ENCODE measurements at places on chromosomes 6 and 20.

DNA sequence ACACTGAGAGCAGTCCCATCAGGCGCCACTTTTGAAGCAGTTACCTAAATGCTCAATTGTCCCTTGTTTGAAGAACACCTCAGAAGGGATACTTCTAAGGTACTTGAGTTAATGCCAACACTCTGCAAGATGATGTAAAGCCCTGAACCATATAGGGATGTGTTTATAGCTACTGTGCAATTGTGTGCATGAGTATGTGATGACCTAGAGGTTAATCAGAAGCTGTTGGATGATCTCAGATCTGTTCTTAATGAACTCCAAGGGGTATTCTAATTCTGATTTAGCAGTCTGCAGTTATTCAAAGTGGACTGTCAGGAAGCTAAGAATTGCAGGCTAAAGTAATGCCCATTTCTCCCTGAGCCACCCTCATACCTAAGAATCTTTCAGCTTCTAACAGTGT is 158.3 kb downstream of the TMEM242 start:
- DNase-seq = no peak

GRCh38 chr6:9766240-9766915 is 648.5 kb downstream of the TFAP2A start:
- DNase-seq = no peak

- no peak for DNase-seq
Observed at GRCh38 chr6:50829049-50829448, 10.4 kb downstream of the TFAP2B start.

- no peak for DNase-seq
Observed at GRCh38 chr6:132872923-132873322, 58.6 kb downstream of the RPS12 start.

DNA sequence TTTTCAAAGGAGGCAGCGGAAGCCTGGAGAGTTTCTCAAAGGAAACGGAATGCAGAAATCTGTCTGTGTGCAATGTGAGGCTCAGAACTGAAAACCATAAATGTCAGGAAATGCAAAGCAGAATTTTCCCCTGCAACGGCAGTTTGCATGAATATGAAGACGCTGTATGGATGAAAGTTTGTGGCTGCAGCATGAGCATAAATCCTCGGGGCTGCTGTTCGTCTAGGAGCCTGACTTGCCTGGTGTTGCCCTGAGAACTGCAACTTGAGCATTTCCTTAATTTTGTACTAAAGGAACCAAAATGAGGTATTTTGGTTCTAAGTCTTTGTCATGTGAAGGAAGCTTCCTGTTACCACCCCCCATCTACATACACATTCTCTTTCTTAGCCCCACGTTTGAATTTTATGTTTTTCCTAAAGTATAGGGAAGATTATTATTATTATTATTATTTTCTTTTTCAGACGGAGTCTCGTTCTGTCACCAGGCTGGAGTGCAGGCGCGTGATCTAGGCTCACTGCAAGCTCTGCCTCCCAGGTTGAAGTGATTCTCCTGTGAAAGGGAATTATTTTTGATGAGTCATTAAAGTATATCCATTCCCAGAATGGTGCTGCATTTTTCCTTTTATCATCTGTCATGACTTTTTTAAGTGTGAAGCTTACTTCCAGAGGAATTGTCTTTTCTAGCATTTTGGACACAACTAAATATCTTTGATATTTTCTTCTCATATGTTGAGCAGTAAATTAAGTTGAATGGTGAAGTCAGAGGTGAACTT is 33.1 kb downstream of the MTHFD1L start:
- DNase-seq = no peak

GRCh38 chr6:90293319-90293953 is 3.2 kb downstream of the BACH2 start:
- no peak for DNase-seq

- no peak for DNase-seq
Observed at GRCh38 chr6:166849749-166850183, 106.6 kb downstream of the RNASET2 start.

DNA sequence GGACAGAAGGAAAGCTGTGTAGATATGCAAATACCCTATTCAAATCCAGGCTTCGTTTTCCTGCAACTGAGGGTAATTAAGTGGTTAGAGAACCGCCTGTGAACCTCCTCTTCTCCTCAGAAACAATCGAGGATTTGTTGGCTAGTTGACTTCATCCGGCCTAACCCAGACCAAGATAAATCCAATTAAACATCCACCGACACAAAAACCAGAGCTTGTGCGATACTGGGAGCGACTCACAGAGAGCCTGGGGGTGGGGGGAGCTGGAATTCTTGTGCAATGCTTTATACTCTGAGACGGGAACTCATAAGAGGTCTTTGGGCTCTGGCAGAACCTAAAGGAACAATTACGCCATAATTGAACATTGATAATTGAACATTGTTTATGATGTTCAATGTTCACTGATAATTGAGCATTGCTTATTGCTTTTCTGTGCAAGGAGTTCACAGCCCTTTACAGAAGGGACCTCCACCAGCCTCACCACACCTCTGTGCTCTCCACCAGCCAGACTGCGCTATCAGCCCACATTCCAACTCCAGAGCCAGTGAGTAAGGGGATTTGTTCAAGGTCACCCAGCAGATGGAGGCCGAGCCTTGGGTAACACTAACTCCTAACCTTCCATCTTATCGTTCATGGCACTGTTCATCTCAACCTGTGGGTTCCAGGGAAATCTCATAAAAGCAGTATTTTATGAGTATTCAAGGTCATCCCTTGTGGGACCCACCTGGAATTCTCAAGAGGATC is 429.6 kb upstream of the JARID2 start:
- no peak for DNase-seq

DNA sequence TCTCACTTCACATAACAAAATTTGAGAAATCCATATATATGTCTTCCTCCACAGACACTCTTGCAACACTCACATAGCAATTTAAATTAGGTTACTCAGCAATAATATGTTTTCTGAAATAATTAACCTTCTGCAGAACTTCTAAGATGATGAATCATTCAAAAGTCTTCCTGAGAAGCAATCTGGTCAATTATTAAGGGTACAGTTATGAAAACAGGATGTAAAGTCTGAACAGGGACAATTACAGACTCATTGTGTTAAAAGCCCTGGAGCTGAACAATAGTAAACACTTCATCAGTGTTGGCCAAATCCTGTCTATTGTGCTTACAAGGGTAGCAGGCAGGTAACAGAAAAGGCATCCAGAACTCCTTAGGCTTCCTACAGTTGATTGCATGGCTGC is 75.4 kb downstream of the FILIP1 start:
- DNase-seq = no peak

DNA sequence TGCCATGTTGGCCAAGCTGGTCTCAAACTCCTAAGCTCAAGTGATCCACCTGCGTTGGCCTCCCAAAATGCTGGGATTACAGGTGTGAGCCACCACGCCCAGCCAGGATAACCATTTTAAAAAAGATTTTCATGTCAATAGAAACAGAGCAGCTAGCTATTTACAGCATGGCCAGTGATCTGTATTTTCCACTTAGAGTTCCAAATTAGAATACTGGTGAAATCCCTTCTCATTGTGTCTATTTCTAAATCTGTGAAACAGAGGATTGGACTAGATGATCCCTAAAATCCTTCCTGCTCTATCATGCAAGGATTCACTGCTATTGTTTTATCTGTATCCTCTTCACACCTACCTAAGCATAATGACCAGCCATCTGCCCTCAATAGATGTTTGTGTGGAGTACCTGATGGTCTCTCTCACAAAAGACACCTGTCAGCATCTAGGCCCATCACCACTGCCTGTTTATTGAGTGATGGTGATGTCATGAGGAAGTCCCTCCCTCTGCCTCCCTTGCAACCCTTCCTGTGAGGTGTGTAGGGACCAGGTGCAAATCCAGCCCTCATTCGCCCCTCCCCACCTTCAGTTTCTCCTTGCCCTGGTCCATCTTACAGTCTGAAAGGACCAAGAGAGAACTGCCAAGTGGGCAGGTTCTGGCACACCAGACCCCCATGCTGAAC is 26.5 kb upstream of the SMIM29 start:
- DNase-seq = no peak

DNA sequence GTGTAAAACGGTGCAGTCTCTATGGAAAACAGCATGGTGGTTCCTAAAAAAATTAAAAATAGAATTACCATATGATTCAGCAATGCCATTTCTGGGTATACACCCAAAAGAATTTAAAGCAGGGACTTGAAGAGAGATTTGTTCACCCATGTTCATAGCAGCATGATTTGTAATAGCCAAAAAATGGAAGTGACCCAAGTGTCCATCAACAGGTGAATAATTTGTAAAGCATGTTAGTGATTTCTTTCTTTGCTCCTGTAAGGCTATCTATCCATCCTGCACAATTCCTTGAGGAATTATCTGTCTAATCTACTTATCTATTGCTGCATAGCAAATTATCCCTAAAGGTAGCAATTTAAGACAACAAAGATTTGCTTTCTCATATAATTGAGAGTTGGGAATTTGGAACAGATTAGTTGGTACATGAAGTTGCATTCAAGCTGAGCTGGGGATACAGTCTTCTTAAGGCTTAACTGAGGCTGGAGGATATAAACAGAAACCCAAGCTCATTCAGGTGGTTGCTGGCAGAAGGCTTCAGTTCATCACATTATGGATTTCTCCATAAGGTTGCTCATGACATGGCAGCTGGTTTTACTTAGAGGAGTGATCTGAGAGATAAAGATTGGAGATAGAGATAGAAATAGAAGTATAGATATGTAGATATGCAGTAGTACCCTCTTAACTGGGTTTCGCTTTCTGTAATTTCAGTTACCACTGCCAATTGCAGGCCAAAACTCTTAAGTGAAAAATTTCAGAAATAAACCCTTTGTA is 62.0 kb downstream of the IL22RA2 start:
- no peak for DNase-seq

DNA sequence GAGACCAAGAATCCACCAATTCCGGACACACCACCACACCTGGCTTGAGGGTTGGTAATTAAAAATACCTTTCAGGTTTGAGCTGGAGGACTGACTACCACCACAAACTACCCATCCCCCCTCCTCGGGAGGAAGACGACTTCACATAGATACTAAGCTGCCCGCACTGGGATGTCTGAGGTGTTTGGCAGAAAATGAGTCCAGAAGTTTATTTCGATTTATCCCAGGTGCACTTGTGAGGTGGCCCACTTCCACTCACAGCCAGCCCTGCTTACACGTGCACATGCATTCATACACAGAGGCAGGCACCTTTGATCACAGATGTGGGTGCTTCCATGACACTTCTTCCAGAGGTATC is 187.1 kb downstream of the ID4 start:
- no peak for DNase-seq

GRCh38 chr6:127192911-127193541 is 73.6 kb upstream of the RNF146 start:
- DNase-seq = no peak

- DNase-seq = no peak
Observed at GRCh38 chr6:89295981-89296380, 19.1 kb downstream of the GABRR2 start.

DNA sequence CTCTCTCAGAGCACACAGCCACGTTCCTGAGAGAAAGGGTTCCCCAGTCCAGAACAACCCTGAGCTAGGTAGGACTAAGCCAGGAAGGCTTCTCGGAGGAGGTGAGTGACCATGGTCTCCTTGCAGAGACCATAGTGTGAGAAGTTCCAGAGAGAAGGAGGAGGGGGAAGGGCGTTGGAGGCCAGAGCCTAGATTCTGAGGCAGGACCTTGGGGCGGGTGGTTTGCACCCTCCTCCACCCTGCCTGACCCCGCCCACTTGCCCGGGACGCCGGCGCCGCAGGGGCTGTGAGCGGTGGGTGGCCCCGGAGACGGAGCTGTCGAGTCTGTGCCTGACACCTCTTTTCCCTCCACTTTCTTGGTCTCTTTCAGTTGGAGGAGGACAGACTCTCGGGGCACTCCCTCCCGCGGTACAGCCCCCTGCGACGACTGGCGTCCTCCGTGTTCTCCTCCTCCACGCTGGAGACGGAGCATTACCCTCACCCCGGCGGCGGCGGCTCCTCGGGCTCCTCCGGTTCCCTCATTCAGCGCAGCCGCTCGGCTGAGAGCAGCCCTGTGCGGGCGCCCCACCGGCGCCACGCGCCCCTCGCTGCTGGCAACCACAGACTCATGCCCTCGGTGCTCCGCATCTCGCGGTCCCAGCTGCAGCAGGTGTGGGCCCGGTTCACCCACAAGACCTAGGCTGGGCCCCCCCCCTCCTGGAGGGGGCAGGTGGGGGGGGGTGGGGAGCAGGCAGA is 26.2 kb downstream of the TTBK1 start:
- peak; percentile 43 for DNase-seq

DNA sequence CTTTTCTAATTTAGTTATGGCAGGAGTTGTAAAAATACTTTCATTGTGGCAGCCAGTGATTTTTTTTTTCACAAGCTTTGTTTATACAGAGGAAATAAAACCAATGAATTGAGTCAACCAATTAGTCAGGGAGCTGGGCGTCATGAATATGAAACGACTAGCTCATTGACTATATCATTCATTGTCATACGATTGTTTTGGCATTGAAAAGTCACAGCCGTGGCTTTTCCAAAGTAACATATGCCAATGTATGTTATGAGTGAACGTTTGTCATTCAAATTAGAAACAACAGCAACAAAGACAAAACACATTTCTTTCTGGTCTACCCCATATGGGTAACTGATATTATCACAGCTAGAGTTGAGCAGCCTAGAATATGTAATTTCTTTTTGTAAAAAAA is 810.6 kb downstream of the EPHA7 start:
- DNase-seq = no peak

DNA sequence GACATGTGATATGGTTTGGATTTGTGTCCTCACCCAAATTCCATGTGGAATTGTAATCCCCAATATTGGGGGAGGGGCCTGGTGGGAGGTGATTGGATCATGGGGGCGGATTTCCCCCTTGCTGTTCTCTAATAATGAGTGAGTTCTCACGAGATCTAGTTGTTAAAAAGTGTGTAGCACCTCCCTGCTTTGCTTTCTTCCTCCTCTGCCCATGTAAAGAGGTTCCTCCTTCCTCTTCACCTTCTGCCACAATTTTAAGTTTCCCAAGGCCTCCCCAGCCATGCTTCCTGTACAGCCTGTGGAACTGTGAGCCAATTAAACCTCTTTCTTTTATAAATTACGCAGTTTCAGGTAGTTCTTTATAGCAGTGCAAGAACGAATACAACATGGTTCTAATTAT is 2.1 kb upstream of the ZNF451 start:
- DNase-seq = no peak

GRCh38 chr6:11108726-11109125 is 2.8 kb downstream of the ERVFRD-1 start:
- no peak for DNase-seq

DNA sequence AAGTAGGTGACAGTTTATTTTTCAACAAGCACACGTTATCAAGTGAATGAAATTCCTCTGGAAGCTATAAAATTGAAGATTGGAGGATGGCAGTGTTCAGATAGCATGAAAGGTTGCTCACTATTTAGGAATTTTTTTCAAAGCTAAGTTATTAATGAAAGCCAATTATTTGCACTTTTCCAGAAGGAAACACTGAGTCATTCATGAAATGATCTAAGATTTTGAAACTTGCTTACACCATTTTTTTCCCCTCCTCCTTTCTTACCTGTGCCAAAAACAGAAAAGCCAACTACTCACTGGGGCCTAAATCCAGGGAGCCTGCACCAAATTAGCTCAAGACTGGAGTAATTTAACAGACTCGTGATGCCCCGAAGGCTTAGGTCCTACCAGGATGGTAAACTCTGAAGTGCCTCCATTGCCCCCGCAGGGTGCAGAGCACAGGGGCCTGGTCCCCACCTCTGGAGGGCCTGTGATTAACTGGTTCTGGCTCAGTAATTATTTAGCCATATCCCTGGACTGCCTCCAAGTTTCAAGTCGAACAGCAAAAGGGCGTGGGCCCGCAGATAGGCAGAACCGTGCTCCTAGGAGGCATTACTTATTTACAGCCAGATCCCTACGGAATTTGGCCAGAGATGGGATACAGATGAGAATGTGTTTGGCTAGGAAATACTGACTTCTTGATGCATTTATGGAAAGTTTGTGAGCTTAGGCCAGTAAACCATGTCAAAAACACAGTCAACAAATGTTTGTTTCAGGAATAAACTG is 28.0 kb upstream of the ZNF217 start:
- no peak for DNase-seq

Data from stimulated activated CD8-positive, alpha-beta memory T cell treated with anti-CD3 and anti-CD28 coated beads, Interleukin-12 subunit alpha, Interleukin-12 subunit beta, amount 100 ng/mL, for 4 hours (primary cell).